AG04449 (cell line): ENCODE measurements at places on chromosomes 3 and 15.

- DNase-seq: no peak
These were observed 116.2 kb downstream of the NSUN3 start for GRCh38 chr3:94179059-94179458.

- DNase-seq: no peak
These were observed 63.8 kb downstream of the CHSY1 start for GRCh38 chr15:101187820-101188636.

- no peak for DNase-seq
These were observed at the start of gene ACAD11 for GRCh38 chr3:132659365-132660051. Gene ACAD11, minus strand, starts transcription at chr3:132659809. Its CDS starts 58 bp downstream, at chr3:132659751.

- no peak for DNase-seq
These were observed 40.5 kb downstream of the HES1 start for GRCh38 chr3:194176274-194176991.

GRCh38 chr3:152039887-152040286 is 166.4 kb downstream of the SUCNR1 start:
- DNase-seq: no peak

- no peak for DNase-seq
These were observed 53.4 kb downstream of the CMC1 start for GRCh38 chr3:28294667-28295413.

GRCh38 chr3:134473868-134474546 is 11.8 kb downstream of the ANAPC13 start:
- DNase-seq: peak; percentile 56

GRCh38 chr3:119258915-119259314 is 18.2 kb upstream of the B4GALT4 start:
- no peak for DNase-seq

GRCh38 chr15:78931439-78932257 is 13.2 kb downstream of the CTSH start:
- DNase-seq: no peak

DNA sequence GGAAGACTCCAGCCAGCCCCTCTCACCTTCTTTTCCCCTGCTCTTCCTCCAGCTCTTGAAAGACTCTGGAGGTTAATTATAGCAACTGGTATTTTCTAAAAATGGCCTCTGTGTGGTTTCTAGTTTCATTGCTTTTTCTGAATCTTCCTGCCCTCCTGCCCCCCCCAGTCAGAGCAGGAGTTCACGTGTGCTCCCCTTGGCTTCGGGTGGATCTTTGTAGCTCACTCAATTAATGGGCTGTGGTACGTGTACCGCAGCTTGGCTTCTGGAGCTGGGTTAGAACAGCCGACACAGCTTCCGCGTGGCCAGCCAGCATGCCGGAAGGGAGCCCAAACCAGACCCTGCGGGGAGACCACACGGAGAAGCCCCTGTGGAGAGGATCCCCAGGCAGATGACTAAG is 31.5 kb downstream of the TM2D3 start:
- DNase-seq: no peak

DNA sequence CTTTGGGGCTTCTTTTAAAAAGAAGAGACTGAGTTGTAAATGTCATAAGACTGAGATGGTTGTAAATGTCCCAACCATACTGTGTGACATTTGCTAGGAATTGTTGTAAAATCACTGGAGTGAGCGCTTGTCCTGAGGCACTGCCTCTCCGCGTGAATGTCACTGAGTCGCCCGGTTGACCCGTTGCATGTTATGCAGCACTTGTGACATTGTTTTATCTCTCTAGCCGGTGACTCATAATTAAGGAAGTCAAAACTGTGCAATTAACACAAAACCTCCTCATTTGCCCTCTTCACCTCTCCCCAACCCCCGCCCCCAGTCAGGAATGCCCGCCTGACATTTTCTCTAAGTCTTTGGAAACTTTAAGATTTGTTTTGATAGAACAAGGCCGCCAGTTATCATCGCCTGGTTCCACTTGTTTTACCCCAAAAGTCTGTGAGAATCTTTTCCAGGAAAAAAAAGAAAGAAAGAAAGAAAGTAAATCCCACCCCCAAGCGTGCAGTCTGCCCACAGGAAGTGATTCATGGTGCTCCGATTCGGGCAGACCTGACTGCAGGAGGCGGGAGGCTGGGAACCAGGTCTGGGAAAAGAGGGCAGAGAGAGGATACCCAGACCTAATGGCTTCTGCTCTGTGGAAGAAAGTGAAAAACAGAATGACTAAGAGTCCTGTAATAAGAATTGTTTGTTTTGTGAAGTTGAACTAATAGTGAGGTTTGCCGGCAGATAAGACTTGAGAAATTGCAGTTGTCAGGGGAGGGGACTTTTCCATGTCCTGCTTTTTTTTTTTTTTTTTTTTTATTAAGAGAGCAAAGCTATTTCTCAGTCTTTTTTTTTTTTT is 84.8 kb downstream of the SMAD3 start:
- DNase-seq: peak; percentile 96

GRCh38 chr15:33526532-33526931 is 215.8 kb downstream of the RYR3 start:
- DNase-seq: no peak

GRCh38 chr3:121895121-121895520 is 920 bp downstream of the SLC15A2 start:
- no peak for DNase-seq

GRCh38 chr3:14373753-14374376 is 28.5 kb upstream of the SLC6A6 start:
- DNase-seq: no peak

DNA sequence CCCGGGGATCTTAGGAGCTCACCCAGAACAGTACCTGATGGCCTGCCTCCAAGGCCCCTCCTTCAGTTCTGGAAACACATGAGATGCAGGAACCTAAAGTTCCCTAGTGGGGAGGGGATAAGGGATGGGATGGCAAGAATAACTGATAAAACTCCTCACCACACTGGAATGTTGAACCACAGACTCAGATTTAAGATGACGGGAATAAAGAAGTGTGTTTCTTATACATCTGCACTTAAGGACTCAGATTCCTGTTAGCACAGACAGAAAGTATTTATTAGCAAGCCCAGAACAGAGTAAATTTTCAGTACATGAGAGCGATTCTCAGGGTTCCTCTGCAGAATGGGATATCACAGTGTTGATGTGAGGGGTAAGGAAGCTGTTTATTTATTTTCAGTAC is 245.2 kb downstream of the TLE3 start:
- DNase-seq: peak; percentile 82

DNA sequence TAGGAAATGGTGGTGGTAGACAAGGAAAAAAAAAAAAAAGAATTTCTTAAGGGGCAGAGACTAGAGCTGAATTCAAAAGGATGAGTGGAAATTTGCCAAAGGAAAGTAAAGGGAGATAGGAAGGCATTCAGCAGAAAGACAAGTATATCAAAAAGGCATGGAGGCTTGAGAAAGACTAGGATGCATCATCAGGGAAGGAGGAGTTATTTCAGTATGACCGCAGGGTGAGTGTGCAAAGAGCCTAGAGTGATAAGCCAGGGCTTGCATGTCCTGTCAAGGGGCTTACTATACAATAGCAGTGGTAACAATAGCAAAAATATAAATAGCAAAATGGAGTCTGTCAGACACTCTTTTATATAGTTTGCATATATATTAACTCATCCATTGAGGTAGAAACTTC is 112.0 kb downstream of the FRMD4B start:
- DNase-seq: no peak

DNA sequence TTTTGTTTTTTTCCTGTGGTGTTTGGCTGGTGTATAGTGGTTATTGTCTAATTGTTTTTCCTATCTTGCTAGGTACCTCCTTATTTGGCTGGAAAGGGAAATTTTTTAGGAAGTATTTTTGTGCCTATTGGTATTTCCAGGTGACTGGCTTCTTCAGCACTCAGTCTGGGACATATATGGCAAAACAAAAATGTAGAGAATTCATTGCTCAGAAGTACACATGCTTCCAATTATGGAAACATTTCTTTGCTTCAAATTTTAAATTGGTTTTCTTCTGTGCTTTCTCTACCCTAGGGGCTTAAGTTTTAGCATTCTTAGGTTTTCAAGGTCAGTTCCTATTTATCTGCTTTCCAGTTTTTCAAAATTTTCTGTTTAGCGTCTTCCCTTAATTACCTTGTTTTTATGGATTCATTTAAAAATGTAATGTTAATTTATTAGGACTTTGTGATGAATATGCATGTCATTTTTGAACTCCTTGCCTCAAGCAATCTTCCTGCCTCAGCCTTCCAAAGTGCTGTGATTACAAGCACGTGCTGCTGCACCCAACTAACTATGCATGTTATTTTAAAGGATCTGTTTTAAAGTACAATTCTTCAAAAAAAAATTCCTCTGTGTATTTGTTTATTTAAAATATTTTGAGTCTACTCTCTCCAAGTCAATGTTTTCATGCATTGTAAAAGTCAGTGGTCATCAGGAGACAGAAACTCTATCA is 231.9 kb upstream of the DPPA4 start:
- no peak for DNase-seq

GRCh38 chr3:107523289-107523538 is 452 bp downstream of the BBX start:
- DNase-seq: no peak

DNA sequence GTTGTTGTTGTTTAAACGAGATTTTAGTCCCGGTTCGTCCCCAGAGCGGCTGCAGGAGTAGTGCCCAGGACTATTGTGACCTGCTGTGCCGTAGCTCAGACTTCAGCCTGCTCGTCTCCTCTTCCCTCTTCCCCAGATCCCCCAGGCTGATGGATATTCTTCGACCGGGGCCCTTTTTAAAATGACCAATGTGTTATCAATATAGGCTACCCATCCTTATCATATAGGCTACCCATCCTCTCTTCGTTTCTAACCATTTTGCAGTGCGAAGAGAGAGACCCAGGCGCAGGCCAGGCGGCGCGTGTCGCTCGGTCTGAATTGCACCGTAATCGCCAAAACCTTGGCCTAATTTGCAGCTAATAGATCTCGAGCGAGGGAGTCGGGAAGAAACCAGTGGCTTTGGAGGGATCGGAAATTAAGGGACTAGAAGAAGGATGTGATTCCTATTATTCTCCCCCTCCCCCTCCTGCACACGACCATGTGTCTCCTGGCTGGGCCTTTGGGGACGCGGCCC is 23.0 kb downstream of the NR2F2 start:
- no peak for DNase-seq

DNA sequence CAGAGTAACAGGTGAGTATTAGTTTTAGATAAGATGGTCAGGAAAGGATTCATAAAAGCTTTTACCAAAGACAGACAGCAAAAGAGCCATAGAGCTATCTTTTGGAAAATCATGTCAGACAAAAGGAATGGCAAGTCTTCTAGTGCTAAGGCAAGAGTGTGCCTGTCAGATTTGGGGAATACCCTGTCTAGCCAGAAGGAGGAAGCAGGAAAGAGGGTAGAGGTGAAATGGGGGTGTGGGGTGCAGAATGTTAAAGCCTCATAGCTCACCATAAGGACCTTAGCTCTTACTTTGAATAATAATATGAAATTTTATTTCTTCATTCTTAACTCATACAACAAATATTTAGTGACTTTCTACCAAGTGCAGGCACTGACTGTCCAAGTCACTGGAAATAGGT is 512.1 kb upstream of the ROBO2 start:
- no peak for DNase-seq
